ENCODE measurements at places on chromosomes 7 and 10.

GRCh38 chr7:17369691-17370426 lies 71.4 kb downstream of the AHR start:
- no peak for DNase-seq

- DNase-seq: no peak
These were observed 32.6 kb upstream of the GIMAP8 start for GRCh38 chr7:150417863-150418262.

GRCh38 chr10:119762805-119763798 lies 37.3 kb downstream of the INPP5F start:
- no peak for DNase-seq

- no peak for DNase-seq
These were observed 482.0 kb upstream of the MGMT start for GRCh38 chr10:128985036-128985435.

GRCh38 chr7:130187360-130187759 lies 17.8 kb downstream of the TMEM209 start:
- DNase-seq: no peak

GRCh38 chr7:38070718-38071117 lies 107.3 kb upstream of the STARD3NL start:
- peak; percentile 10 for DNase-seq

- DNase-seq: no peak
These were observed 2.8 kb downstream of the GPR15LG start for GRCh38 chr10:84176351-84176750.

DNA sequence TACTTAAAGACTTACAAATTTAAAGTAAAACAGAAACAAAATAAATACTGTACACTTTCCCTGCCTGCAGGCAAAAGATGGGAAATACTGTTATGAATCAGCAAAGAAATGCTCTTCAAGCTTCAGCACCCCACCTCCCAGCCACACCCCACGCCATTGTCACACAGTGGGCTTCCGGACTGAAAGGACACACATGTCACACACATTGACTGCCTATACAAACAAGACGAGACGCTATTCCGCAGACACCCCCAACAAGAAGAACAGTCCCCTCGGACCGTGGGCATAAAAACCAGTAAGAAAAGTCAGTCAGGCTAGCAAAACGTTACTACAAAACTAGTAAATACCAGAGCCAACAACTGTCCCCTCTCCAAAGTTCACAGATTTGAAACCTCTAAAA lies 22.2 kb upstream of the PARP12 start:
- no peak for DNase-seq

GRCh38 chr10:77673515-77674140 lies 36.0 kb upstream of the KCNMA1 start:
- DNase-seq: no peak

DNA sequence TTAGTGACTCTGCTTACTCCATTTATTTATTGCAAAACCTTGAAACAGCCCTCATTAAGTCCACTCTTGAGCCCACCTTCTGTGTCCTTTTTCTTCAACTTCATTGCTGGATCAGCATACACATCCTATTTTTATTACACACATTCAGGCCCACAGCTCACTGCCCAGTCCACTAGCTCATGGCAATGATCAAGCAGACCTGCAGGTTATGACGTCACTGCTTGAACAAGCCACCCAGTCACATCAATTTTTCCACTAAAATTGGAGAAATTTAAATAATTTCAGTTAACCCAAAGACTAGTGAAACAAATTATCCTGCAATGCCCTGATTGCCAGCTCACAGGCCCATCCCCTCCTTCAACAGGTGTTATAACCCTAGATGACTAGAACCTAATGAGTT lies 16.0 kb upstream of the STARD3NL start:
- no peak for DNase-seq

GRCh38 chr10:82981137-82981723 lies 1106.2 kb downstream of the NRG3 start:
- no peak for DNase-seq

- DNase-seq: no peak
These were observed 202.0 kb upstream of the SEMA3E start for GRCh38 chr7:83850941-83851340.

DNA sequence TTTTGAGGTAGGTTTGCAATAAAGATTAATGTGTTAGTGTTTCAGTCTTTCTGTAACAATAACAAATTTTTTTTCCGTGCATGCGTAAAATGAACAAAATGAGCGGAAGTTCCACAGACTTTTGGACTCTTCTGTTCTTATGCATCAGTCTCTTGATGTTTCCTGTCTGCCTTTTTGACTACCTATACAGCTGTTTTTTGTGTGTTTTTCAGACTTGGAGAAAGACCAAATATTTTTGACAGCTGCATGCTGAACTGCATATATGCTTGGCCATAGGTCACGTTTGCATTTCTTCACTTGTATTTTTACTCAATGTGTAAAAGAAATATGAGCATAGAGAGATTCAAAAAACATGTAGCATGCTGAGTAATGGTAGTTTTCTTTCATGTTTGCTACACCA lies 119.3 kb downstream of the BBS9 start:
- no peak for DNase-seq

GRCh38 chr10:2984682-2985081 lies 82.7 kb upstream of the PFKP start:
- DNase-seq: no peak

DNA sequence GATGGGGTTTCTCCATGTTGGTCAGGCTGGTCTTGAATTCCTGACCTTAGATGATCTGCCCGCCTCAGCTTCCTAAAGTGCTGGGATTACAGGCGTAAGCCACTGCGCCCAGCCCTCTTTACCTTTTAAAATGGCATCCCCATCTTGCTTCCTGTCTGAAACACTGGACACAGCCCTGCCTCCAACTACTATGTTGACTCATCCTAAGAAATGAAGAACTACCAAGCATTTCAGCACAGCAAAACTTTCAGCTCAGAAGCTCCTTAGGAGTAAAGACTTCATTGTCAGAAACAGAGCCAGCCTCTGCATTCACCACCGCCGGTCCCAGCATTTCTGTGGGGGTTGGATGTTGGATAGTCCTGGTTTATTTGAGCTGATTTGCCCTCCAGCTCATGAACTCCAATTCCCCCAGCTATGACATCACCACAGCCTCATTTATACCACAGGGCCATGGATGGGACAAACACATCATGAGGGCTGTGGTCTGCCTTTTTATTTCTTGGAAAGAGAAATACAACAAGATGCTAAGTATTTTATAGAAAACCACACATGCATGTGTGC lies 123.5 kb downstream of the ADCY1 start:
- no peak for DNase-seq

DNA sequence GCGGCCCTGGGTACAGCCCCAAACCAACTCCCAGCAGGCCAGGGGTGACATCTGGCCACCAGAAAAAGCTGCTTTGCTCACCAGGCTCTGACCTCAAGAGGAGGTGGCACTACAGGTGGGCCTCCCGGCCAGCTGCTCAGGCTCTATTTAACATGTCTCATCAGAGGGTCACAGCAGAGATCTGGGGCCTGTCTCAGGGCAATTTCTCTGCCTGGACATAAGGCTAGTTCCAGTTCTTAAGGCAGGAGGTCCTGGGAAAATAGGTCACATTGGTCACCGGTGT lies 88.6 kb downstream of the GFRA1 start:
- no peak for DNase-seq

Data from GM12891 (cell line).